ENCODE measurements at places on chromosomes 2 and 18.

DNA sequence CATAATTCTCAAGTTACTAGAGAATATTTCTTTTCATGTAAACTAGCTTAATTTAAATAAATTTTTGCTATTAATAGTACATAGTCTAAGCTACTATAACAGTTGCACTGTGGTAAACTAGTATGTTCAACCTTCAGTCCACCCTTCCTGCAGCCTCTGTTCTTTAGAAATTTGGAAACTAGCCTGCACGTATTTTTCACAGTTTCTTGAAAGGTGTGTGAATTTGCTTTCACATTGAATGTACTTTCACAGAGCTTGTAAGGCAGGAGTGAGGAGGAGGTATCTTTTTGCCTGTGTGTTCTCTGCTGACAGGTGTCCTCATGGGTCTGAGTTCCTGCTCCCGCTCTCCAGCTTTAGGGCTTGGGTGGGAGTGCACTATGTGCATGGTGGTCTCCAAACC is 117.5 kb downstream of the ATP9B start:
- DNase-seq: no peak

DNA sequence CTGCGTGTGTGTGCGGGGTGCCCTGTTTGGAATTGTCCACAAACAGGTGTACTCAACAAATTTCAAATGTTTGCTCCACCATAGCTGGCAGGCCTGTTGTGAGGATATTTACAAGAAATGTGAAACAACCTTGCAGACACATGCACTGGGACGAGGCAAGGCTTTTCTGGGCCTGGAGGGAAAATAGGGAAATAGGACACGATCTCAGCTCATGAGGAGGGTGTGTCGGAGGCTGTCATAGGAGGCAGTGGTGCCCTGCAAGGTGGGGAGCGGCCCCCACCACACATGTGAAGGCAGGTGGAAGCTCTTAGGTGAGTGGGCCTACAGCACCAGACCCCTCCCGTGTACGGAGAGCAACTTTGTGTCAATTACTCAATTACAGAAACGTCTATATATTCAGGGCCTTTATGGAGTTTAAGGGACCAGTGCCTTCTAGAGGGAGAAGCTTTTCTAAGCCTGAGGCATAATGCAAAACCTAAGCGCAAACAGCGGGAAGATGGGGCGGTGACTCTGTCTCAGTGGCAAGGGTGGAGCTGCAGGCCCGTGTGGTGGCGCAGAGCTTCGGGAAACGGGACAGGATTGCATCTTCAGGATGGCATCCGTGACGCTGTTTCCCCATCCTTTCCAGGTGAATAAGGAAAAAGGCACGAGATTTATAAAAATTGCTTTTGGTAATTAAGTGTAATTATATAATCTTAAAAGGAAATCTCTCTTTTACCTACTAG is 48.0 kb downstream of the RNF144A start:
- no peak for DNase-seq

DNA sequence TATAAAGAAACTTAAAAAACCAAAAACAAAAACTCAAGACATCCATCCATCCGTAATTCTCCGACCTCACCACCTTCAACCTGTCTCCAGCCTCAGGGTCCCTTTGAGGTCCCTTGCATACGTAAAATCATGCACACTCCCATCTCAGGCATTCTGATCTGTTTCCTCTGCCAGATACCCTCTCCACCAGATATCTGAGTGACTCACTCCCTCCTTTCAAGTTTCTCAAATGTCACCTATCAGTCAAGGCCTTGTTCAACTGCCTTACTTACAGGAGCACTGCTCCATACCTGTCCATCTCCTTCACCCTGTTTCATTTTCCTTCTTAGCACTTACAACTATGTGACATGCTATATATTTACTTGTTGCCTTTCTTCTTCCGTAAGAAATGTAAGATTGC is 369.3 kb downstream of the NBAS start:
- no peak for DNase-seq

DNA sequence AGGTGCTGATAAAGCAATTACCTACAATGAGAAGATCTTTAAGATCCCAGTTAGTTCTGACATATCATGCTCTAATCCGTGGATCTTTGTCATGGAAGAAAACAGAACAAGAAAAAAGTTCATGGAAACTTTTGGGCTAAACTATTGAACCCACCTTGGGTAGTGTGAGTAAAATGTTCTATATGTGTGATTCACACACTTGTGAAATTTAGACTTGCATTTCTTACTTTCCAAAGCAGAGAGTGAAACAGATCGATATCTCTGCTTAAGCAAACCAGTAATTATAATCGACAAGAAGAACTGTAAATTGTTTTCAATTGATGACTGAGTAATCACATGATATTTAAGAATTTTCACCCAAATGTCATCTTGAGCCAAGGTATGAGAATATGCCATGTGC is 214.2 kb downstream of the HRH4 start:
- DNase-seq: no peak

DNA sequence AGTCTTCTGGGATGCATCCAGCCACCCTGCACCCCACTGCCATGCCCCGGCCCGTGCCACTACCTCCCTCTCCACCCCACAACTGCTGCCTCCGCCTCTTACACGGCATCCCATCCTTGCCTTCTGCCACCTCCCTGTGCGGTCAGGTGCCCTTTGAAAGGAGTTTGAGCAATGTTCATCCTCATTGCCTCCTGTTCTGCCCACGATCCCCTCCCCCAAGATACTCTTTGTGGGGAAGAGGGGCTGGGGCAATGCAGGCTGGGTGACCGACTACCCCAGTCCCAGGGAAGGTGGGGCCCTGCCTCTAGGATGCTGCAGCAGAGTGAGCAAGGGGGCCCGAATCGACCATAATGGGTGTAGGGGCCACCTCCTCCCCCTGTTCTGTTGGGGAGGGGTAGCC is 8.4 kb downstream of the MFSD2B start:
- no peak for DNase-seq

GRCh38 chr18:6120820-6121279 is 225.5 kb upstream of the TMEM200C start:
- DNase-seq: no peak

DNA sequence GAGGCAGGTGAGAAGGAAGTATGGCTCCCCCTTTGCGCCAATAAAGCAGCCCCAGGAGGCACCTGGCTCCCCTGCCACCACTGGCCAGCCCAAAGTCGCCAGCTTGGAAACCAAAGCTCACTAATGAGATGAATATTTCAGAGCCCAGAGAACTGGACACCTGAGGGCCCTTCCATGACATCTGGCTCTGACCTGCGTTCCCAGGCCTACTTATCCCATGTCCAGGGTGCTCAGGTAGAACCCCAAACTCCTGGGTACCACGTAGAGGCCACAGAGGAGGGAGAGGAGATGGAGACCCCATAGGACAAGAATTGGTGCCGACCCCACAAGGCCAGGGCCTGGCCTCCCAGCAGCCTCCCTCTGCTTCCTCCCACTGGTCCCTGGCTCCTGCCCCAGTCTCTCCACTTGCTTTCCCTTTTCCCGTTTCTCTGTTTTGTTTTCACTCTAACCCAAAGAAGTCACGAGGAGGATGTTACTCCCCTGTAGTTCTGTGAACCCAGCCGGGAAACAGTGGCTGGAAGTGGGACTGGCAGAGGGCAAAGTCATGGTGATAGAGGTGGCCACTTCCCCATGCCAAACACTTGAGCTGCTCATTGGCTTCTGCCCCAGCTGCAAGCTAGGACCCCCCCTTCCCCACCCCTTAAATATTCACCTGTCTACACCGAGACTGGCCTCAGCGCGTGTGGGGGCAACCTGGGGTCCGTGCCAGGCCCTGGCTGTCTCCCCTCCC is 820 bp downstream of the TMBIM1 start:
- DNase-seq: no peak

DNA sequence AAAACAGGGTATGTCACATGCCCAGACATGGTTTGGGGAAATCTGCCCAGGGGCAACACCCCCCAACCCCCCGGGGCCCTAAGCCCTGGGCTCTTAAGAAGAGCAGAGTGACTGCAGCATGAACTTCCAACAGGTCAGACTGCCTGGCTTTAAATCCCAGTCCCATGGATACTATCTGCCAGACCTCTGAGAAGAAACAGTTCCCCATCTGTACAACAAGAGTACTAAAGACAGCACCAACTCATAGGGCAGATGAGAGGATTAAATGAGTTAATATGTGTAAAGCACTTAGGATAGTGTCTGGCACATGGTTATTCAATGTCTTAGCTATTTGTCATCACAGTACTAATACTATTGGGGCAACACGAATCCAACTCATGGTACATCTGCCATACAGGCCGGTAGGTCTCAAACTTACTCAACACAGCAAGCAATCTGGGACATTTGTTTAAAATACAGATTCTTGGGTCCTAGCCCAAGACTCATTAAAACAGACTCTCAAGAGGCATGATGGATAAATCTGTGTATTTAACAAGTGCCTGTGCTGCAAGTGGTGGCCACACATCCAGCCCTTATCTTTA is 23.4 kb downstream of the CDH2 start:
- no peak for DNase-seq

GRCh38 chr2:182359027-182359989 is 67.5 kb downstream of the PDE1A start:
- no peak for DNase-seq

DNA sequence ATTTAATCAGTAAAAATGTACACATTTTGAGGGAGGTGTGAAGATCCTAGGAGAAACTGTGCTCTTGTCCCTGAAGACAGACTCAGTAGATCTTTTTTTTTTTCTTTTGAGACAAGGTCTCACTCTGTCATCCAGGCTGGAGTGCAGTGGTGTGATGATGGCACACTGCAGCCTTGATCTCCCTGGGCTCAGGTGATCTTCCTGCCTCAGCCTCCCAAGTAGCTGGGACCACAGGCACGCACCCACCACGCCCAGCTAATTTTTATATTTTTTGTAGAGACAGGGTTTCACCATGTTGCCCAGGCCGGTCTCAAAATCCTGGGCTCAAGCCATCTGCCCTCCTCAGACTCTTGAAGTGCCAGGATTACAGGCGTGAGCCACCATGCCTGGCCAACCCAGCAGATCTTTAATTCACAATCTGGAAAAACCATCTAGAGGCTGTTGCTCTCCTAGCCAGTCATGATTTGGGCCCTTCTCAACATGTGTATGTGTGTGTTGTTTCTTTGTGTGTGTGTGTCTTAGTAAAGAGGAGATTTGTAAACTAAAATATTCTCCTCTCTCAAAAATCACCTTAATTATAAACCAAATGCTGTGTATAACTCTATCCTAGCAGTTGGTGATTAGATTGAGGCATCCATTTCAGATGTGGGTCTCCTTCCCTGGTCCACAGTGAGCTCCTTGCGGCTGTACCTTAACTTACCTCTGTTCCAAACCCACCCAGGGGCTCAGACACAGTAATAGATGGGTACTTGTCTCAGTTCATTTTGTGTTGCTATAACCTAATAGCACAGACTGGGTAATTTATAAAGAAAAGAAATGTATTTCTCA is 3.9 kb upstream of the MYCN start:
- no peak for DNase-seq

GRCh38 chr2:235160281-235160810 is 208.5 kb downstream of the SH3BP4 start:
- DNase-seq: no peak

- no peak for DNase-seq
Observed at GRCh38 chr2:16257322-16258028, 317.1 kb downstream of the MYCN start.

- no peak for DNase-seq
Observed at GRCh38 chr2:41207578-41207977, 755.7 kb upstream of the SLC8A1 start.

DNA sequence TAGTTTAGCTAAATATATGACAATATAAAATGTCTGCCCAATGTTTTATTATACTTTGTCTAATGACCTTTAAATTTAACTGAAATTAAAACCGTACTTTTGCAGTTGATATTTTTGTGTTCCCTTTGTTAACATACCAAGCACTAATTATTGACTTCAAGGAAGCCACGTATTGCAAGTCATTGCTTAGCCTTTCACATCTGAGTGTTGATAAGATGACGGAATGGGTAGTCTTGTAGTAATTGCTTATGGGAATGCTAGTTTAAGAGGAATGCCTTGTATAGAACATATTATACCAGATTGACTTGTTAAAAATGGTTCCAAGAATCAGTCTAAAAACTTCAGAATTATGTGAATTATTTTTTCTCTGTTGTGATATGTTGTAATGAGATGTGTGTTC is 14.0 kb upstream of the ELAC1 start:
- no peak for DNase-seq

- DNase-seq: no peak
Observed at GRCh38 chr2:131394147-131394931, 30.4 kb upstream of the RAB6D start.

DNA sequence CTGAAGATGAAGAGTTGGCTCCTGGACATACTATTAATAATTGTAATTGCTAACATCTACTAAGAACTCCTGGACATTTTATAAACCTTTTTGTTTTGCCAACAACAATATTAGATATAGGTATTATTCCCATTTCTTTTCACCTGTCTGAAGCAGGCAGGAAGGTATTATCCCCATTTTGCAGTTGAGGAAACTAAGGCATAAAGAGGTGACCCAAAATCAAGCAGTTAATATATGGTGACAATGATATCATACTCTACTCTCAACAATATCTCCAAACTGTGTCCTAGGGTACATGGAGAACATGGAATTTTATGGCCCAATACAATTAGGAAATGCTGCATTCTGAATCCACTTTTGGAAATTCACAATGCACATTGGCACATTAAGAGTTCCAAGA is 1.8 kb upstream of the NMI start:
- no peak for DNase-seq

GRCh38 chr2:121043827-121044222 is 241.2 kb downstream of the TFCP2L1 start:
- no peak for DNase-seq

DNA sequence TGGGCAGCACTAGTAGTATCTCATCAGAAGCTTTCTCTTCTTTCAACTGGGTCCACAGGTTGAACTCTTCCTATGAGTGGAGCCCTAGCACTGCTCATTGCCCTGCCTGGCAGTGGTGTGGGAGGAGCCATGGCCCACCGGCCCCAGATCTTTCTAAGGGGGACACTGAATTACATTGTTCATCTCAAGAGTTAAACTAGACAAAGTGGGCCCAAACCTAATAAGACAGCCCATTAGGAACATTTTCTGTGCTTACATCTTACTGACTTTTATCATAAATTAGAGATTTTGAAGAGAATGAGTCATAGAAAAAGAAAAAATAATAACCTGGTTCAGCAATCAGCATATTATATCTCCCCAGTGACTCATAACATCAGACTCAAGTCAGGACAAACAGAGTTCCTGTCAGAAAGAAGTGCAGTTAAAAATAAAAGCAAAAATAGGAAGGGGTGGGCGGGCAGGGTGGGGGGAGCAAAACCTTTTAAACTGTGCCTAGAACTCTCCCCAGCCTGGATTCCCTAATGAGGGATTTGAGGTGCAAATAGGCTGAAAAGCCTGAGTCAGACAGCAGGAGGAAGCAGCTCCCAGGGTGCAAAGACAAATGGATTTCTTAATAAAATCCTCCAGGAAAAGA is 161.6 kb upstream of the TRIB2 start:
- peak; percentile 6 for DNase-seq

DNA sequence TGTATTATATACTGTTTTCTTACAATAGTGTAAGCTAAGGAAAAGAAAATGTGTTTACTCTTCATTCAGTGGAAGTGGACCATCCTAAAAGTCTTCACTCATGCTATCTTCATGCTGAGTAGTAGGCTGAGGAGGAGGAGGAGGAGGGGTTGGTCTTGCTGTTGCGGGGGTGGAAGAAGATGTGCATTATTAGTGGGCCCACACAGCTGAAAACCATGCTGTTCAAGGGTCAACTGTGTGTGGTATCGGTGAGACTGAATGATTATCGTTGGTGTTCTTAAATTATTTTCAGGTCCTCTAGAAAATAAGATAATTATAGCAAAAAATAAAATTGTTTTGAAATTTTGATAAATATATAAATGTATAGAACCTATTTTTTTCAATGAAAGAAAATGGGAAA is 22.0 kb downstream of the INSIG2 start:
- no peak for DNase-seq

- DNase-seq: no peak
Observed at GRCh38 chr2:36387258-36387916, 31.8 kb downstream of the CRIM1 start.

GRCh38 chr2:240569523-240569997 is 1.3 kb downstream of the RNPEPL1 start:
- no peak for DNase-seq

Data from activated naive CD8-positive, alpha-beta T cell treated with anti-CD3 and anti-CD28 coated beads, Interleukin-2, amount 50 U/mL, for 16 hours (primary cell).